ENCODE measurements at places on chromosomes 5 and 9. TPM values are rescaled to one million over a fixed set of nuclear protein-coding genes. Genes with fewer than 3 reads are reported as not detected.

DNA sequence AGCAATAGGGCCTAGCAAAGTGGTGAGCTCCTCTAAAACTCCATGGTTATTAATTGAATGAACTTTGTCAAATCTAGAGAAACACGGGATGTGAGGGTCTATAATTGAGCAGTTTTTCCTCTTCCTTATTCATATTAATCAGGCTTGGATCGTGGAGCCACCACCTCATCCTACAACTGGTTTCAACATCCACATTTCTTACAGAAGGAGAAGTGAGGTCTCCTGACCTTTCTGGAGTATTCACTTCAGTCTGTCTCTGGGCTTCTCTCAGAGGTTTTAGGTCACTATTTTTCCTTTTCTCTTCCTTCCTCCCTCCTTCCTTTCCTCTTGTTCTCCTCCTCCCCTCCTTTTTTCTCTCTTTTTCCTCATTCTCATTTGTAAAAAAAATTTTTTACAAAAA lies 177.3 kb upstream of the ACTBL2 start:
- H3K4me3 ChIP-seq: no peak overlapping the region
- H3K27me3 ChIP-seq: no peaks in the 10 kb centered on the region
- H3K4me1 ChIP-seq: peaks cover 20% of the 10 kb centered on the region
- no peaks in the 10 kb centered on the region for H3K36me3 ChIP-seq
- DNase-seq: no peak
- H3K27ac ChIP-seq: no peak overlapping the region

Gene PAEP
- total RNA-seq: not detected

DNA sequence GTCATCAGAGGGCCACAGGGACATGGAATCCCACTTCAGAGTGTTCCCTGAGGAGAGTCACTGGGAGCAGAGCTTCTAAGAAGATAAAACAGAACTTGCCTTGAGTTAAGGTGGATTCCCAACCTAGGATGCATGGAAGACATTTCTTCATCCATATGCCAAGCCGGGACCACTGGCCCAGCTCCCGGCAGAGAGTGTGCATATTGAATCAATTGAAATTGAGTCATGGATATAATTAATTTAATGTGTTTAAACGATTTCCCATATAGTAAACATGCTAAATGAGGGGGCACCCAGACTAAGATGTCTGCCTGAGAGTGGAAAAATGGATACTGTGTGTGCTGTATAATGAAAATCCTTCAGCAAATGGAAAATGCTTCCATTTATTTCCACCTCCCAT lies 194.4 kb upstream of the TBC1D2 start:
- no peaks in the 10 kb centered on the region for H3K36me3 ChIP-seq
- DNase-seq: no peak
- H3K27ac ChIP-seq: no peak overlapping the region
- peaks cover 24% of the 10 kb centered on the region for H3K27me3 ChIP-seq

Gene PDCD1LG2
- total RNA-seq: 2.0 TPM

DNA sequence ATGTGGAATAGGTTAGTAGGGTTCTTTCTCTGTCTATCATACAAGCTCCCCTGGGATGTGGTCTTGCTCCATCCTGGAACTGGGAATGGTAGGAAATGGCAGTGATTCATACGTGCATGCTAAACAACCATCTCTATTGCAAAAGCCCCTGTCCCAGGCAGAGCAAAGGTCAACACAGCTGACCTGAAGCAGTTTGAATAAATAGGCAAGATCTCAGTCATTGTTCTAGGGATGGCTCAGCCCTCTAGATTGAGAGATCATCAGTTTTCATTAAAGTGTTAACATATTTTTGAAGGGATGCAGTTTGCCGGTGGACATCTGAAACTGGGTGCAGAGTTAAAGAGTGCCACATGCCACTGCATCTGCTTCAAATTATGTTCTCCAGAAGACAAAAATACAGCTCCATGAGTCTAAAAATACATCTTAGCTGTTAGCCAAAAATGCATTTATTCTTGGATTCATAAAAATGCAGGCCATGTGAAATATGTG lies 224.1 kb downstream of the ESM1 start:
- H3K27ac ChIP-seq: peak overlapping the region; percentile 43
- no peak for DNase-seq
- H3K36me3 ChIP-seq: no peaks in the 10 kb centered on the region
- no peaks in the 10 kb centered on the region for H3K27me3 ChIP-seq
- peaks cover 14% of the 10 kb centered on the region for H3K4me1 ChIP-seq

DNA sequence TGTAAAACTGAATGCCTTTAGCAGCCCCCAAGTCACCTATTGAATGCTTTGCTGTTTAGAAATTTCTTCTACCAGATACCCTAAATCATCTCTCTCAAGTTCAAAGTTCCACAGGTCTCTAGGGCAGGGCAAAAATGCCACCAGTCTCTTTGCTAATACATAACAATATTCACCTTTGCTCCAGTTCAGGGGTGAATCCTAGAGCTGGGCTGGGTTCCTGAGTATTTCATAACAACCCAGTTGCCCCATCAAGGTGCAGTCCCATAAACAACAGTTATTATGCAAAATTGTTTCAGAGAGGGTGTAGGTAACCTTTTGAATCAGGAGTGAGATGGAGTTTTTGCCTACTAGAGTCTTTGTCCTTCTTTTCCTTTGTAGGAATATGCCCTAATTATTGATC lies 19.0 kb upstream of the C1QTNF3 start:
- no peak for DNase-seq
- no peaks in the 10 kb centered on the region for H3K4me1 ChIP-seq
- H3K27me3 ChIP-seq: no peaks in the 10 kb centered on the region
- no peak overlapping the region for H3K4me3 ChIP-seq

DNA sequence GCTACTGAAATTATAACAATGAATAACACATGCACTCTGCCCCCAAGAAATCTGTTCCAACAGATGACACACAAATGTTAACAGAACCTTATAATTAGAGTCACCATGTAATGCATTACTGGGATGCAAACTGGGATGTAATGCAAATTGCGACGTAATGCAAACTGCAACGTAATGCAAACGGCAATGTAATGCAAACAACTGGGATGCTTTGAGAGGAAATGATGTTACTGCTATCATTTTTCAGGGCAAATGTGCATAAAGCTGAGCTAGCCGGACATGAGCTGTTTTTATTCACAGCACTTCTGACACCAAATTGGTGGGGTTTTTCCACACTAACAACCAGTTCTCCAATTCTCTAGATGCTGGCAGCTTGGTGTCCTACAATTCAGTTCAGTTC lies 117.2 kb downstream of the ADAMTS16 start:
- H3K4me3 ChIP-seq: no peak overlapping the region
- peaks cover 6% of the 10 kb centered on the region for H3K27me3 ChIP-seq
- no peak overlapping the region for H3K27ac ChIP-seq
- no peaks in the 10 kb centered on the region for H3K36me3 ChIP-seq
- DNase-seq: no peak

GRCh38 chr5:161966564-161966963 lies 101.0 kb upstream of the GABRG2 start:
- no peak for DNase-seq
- H3K27me3 ChIP-seq: no peaks in the 10 kb centered on the region
- H3K36me3 ChIP-seq: no peaks in the 10 kb centered on the region

GRCh38 chr9:129840034-129840433 lies 4.8 kb downstream of the USP20 start:
- H3K36me3 ChIP-seq: peaks cover 8% of the 10 kb centered on the region
- no peak overlapping the region for H3K27ac ChIP-seq
- H3K4me1 ChIP-seq: peaks cover 24% of the 10 kb centered on the region
- no peak for DNase-seq
- H3K4me3 ChIP-seq: no peak overlapping the region
- H3K27me3 ChIP-seq: no peaks in the 10 kb centered on the region

GRCh38 chr5:131677115-131677514 lies 42.1 kb upstream of the RAPGEF6 start:
- H3K4me3 ChIP-seq: no peak overlapping the region
- no peaks in the 10 kb centered on the region for H3K27me3 ChIP-seq
- DNase-seq: no peak
- peaks cover 34% of the 10 kb centered on the region for H3K4me1 ChIP-seq

DNA sequence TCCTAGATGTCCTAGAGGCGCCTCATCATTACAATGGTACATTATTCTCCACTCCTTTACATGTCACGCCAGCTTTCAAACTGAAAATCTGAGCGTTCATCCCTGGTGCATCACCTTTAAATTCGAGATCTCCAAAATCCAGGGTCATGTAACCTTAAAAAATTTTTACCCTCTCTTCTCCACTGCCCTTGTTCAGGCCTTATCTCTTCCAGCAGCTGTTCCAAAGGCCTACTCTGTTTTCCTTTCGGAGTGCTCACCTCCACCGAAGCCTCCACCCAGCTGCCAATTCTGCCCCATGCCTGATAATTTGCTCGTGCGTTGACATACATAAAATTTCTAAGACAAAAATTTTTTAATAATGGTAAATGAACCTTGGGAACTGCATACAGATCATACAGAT lies 950 bp upstream of the MSH3 start:
- H3K36me3 ChIP-seq: peaks cover 23% of the 10 kb centered on the region
- no peaks in the 10 kb centered on the region for H3K27me3 ChIP-seq
- H3K27ac ChIP-seq: no peak overlapping the region
- no peak for DNase-seq

- DNase-seq: no peak
- peaks cover 85% of the 10 kb centered on the region for H3K4me1 ChIP-seq
- H3K36me3 ChIP-seq: peaks cover 39% of the 10 kb centered on the region
- peak overlapping the region; percentile 90 for H3K27ac ChIP-seq
- no peaks in the 10 kb centered on the region for H3K27me3 ChIP-seq
- peak overlapping the region; percentile 69 for H3K4me3 ChIP-seq
These were observed 24.2 kb downstream of the PCDHGC5 start for GRCh38 chr5:141512911-141513626.

- H3K27me3 ChIP-seq: no peaks in the 10 kb centered on the region
- H3K4me1 ChIP-seq: peaks cover 93% of the 10 kb centered on the region
- DNase-seq: peak; percentile 60
- peak within 1 kb of the TSS; percentile 88 for H3K27ac ChIP-seq
These were observed at the start of gene DAB2IP for GRCh38 chr9:121651295-121652020. Gene DAB2IP, plus strand, starts transcription at chr9:121651634. Its CDS starts 142 bp downstream, at chr9:121651776.

Gene CATSPER3
- total RNA-seq: 0.49 TPM

Gene IL31RA
- total RNA-seq: 0.27 TPM

GRCh38 chr5:134113363-134113889 lies 1.1 kb upstream of the TCF7 start:
- peaks cover 30% of the 10 kb centered on the region for H3K27me3 ChIP-seq
- H3K4me3 ChIP-seq: peak overlapping the region; percentile 74
- H3K4me1 ChIP-seq: peaks cover 32% of the 10 kb centered on the region
- no peaks in the 10 kb centered on the region for H3K36me3 ChIP-seq
- H3K27ac ChIP-seq: no peak overlapping the region

Gene PCDHB3
- total RNA-seq: 0.77 TPM

DNA sequence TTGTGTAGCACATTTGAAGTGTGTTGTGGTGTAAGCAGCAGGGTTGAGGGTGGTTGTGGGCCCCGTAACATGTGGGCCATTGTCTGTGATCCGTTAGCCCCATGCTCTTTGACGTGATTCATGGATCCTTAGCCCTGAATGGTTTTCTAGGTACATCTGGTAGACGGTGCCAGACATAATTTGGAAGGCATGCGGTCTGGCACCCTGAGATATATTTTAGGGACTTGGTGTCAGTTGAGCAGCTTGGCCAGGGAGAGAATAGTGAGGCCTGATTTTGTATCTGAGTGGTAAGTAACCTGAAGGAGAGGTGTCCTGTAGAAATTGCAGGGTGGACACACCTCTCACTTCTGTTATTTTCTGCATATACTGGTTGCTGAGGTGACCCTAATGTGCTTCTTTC lies 10.9 kb downstream of the SH3GL2 start:
- no peak overlapping the region for H3K4me3 ChIP-seq
- H3K27me3 ChIP-seq: no peaks in the 10 kb centered on the region

DNA sequence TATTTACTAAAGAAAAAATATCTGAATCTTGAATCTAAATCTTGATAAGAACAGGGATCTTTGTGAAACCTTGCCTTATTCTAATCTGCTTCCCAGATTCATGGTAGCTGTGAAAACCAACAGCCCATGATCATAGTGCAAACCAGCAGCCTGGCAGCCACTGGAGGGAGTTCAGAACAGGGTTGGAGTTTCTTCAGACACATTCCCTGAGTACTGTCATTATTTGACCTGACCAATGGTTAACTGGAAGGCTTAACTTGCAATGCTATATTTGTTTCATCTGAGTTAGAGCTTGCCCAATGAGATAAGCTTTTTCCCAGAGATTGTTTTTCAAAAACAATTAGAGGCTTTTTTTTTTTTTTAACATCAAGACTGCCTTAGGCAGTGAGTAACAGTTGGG lies 47.8 kb downstream of the LOX start:
- H3K36me3 ChIP-seq: peaks cover 28% of the 10 kb centered on the region
- H3K4me3 ChIP-seq: no peak overlapping the region
- no peak for DNase-seq

- no peaks in the 10 kb centered on the region for H3K36me3 ChIP-seq
- no peak for DNase-seq
These were observed 110.7 kb upstream of the MAMDC2 start for GRCh38 chr9:69932901-69933300.

Gene NME5
- 4.7 TPM for total RNA-seq

- no peaks in the 10 kb centered on the region for H3K27me3 ChIP-seq
- H3K36me3 ChIP-seq: peaks cover 58% of the 10 kb centered on the region
- peaks cover 9% of the 10 kb centered on the region for H3K4me1 ChIP-seq
- no peak for DNase-seq
- no peak overlapping the region for H3K27ac ChIP-seq
These were observed 44.3 kb downstream of the TENT4A start for GRCh38 chr5:6757414-6757969.

GRCh38 chr9:83457005-83457404 lies 81.2 kb downstream of the FRMD3 start:
- peaks cover 5% of the 10 kb centered on the region for H3K36me3 ChIP-seq
- H3K4me3 ChIP-seq: no peak overlapping the region
- no peak overlapping the region for H3K27ac ChIP-seq
- H3K4me1 ChIP-seq: peaks cover 9% of the 10 kb centered on the region
- no peaks in the 10 kb centered on the region for H3K27me3 ChIP-seq
- no peak for DNase-seq

Gene C9orf57
- not detected for total RNA-seq

All from left ventricle myocardium inferior (tissue), 1 donor.